Adipose tissue (tissue), 3 donors: ENCODE measurements at places on chromosomes 11 and 22. TPM values are rescaled to one million over a fixed set of nuclear protein-coding genes. Genes with fewer than 3 reads are reported as not detected.

Gene FAM227A
- 0.04 TPM for polyA plus RNA-seq

Gene OR8D4
- not detected for polyA plus RNA-seq

Gene RFPL1
- not detected for polyA plus RNA-seq

Gene ZNF214
- polyA plus RNA-seq, result 0.90 TPM

Gene BRD1
- 10.5 TPM for polyA plus RNA-seq

Gene TSSK2
- 0.07 TPM for polyA plus RNA-seq
